ENCODE measurements at places on chromosomes 2 and 18.
A peak's percentile ranks its signal among the peaks of the same experiment; 100 is the strongest.

DNA sequence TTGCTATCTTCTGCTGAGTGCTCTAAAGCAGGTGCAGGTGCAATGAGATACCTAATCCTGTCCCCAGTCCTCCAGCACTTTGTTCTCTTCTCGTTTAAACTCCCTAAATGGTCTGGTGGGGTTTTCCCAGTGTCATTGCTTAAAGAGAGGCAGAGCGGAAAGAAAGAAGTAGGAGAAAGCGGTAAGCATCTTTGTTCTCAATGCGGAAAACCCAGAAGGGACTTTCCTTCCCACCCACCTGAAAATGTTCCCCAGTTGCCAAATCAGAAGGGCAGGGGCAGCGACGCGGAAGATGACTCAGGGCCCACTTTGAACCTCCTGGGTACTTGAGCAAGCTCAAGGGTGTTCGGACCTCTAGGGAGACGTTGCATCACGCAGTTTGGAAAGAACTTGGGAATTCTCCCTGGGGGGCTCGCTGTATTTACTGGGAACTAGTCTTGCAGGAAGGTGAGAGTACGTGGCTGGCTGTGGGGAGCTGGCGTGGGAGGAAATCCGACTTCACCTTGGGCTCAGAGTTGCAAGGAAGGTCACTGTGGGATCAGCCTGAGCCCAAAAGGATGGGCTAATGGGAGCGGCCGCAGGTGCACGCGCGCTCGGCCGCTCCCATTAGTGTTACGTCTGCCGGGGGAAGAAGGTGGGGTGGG, 589 bp upstream of the SGPP2 start:
- no peak for DNase-seq

- peak; percentile 95 for DNase-seq
Observed at GRCh38 chr18:2147476-2148230, 423.7 kb downstream of the METTL4 start.

- DNase-seq, result peak; percentile 96
Observed at GRCh38 chr18:57223144-57223870, 76.4 kb downstream of the BOD1L2 start.

DNA sequence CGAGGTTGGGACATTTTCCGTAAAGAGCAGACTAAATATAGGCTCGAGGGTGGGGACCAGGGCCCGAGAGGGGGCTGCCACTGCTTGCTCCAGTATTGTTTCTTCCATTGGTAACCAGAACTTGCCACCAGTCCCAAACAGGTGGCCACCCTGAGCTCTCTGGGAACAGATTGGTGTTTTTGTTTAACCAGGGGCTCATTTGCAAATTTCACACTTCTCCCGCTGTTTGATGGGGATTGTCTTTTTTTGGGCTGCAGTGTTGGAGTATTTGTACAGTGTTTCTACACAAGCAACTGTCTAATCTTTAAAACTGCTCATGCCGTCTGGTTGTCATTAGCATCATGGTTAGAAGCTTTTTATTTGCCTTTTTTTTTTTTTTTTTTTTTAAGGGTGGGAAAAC, 8.5 kb downstream of the AGAP1 start:
- DNase-seq, result no peak

DNA sequence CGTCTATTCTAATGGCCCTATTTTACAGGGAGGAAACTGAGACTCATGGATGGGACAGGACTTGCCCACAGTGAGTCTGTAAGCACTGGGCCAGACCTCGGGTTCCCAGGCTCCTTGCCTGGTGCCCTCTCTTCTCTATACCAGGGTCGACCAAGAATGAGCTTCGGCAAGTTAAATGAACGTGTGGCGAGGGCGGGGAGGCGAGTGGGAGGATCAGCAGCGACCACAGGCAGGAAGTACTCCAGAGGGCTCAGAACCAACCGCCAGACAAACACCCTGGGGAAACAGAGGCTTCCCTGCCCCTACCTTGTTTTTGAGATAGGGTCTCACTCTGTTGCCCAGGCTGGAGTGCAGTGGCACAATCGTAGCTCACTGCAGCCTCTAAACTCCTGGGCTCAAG, 177.7 kb upstream of the SMAD2 start:
- no peak for DNase-seq

- DNase-seq, result peak; percentile 64
Observed at GRCh38 chr2:168992591-168993349, 38.4 kb downstream of the ABCB11 start.

GRCh38 chr2:191659198-191659597, 18.7 kb upstream of the NABP1 start:
- no peak for DNase-seq
